AG10803 (cell line): ENCODE measurements at places on chromosomes 16 and 17.

DNA sequence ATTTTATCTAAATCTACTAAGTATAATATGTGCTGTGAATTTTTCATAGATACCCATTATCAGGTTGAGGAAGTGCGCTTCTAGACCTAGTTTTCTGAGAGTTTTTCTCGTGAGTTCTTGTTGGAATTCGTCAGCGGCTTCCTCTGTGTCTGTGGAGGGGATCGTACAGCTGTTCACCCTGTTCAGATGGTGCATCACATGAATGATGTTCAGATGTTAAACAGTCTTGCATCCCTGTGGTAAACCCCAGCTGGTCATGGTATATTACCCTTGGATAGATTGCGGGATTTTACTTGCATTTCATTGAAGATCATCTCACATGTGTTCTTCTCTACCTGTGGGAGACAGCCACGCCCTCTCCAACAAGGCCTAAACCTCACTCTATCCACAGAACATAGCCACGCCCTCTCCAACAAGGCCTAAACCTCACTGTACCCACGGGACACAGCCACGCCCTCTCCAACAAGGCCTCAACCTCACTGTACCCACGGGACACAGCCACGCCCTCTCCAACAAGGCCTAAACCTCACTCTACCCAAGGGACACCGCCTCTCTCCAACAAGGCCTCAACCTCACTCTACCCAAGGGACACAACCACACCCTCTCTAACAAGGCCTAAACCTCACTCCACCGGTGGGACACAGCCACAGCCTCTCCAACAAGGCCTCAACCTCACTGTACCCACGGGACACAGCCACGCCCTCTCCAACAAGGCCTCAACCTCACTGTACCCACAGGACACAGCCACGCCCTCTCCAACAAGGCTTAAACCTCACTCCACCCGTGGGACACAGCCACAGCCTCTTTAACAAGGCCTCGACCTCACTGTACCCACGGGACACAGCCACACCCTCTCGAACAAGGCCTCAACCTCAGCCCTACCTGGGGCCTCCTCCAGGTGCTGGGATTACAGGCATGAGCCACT is 180.2 kb upstream of the CHMP6 start:
- no peak for DNase-seq

DNA sequence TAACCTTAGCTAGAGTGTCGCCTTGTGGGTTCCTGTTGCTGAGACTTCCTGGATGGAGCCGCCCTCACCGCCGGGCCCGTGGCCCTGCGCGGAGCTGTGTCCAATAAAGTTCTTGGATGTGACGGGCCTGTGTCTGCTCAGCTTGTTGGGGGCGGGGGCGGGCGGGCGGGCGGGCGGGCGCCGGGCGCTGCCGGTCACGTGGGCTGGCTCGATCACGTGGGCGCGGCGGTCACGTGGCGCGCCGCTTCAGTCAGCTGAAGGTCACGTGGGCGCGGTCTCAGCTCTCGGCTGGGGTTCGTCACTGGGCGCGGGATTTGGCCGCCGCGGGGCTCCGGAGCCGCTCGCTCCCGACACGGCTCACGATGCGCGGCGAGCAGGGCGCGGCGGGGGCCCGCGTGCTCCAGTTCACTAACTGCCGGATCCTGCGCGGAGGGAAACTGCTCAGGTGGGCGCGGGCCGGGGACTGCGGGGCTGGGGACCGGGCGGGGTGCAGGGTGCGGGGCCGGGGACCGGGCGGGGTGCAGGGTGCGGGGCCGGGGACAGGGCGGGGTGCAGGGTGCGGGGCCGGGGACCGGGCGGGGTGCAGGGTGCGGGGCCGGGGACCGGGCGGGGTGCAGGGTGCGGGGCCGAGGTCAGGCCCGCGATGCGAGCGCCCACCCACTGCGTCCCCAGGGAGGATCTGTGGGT is at the start of gene AMDHD2:
TSS of gene AMDHD2 (plus strand) at position 275 of the 687 bp plus-strand sequence. CDS start at position 363, 88 bp downstream.
- peak; percentile 89 for DNase-seq

DNA sequence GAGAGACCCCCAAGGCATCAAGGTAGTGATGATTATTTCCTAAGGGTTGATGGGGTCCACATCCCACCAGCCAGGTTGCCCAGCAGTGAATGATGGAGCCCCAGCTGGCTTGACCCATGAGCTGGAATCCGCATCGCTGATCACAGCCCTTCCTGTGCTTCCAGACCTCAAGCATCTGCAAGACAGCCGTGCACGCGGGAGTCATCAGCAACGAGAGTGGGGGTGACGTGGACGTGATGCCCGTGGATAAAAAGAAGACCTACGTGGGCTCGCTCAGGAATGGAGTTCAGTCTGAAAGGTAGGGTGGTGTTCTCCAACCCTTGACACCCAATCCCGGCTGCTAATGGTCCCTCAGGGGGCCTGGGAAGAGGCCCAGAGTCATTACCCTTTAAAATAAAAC is 69.3 kb downstream of the CRISPLD2 start:
- no peak for DNase-seq

- no peak for DNase-seq
Observed at GRCh38 chr17:75181608-75182318, 996 bp downstream of the SUMO2 start.

DNA sequence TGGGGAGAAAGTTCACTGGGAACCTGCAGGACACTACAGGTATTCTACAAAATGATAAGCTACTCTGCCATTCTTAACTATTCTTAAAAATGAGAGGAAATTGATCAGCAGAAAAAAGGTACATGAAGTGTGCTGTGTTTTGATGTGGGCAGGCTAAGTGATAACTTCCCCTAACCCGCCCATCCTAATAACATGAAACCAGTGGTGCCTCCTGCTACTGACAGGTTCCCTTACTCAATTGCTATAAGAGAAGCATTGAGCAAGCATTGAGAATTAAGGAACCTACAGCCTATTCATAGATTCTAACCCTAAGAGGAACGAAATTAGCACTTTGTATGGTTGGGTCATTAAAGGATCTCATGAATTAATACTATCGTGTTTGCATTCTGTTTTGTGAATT is 18.9 kb downstream of the XYLT1 start:
- no peak for DNase-seq

DNA sequence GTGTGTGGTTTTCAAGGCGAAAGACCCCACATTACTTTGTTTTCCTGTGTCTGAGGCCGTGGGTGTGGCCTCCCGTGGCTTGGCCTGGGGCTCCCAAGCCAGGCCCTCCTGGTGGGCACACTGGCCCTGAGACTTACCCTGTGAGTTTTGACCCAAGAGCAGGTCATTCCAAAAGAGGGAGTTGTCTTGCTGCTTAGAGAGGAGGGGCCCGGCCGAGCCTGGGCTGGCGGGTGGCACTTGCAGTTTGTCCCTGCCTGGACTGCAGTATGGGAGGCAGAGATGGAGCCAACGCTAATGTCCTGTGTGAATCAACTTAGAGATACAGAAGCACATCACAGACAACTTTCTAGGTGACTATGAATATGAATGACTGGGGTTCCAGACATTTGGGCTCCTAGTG is 22.7 kb downstream of the PLEKHG4 start:
- DNase-seq = no peak

DNA sequence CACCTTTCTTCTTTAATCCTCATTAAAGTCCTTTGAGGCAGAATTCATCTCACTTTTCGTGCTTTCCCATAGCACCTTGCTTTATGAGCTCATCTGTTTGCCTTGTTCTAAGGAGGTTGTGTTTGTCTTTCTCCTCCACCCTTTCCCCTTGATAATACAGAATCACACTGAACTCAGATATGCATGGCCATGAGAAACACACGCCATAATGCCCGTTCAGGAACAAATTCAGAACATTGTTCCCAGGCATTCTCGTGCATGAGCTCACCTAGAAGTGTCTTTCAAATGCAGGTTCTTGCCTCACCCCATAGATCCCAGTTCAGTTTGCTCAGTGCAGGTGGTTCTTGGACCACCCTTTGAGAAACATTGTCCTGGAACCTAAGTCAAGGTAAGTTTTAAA is 71.1 kb downstream of the TMEM114 start:
- no peak for DNase-seq

- DNase-seq = peak; percentile 52
Observed at GRCh38 chr16:20901436-20902112, 1.0 kb downstream of the LYRM1 start.

- no peak for DNase-seq
Observed at GRCh38 chr17:75769536-75769935, 4.5 kb upstream of the GALK1 start.

DNA sequence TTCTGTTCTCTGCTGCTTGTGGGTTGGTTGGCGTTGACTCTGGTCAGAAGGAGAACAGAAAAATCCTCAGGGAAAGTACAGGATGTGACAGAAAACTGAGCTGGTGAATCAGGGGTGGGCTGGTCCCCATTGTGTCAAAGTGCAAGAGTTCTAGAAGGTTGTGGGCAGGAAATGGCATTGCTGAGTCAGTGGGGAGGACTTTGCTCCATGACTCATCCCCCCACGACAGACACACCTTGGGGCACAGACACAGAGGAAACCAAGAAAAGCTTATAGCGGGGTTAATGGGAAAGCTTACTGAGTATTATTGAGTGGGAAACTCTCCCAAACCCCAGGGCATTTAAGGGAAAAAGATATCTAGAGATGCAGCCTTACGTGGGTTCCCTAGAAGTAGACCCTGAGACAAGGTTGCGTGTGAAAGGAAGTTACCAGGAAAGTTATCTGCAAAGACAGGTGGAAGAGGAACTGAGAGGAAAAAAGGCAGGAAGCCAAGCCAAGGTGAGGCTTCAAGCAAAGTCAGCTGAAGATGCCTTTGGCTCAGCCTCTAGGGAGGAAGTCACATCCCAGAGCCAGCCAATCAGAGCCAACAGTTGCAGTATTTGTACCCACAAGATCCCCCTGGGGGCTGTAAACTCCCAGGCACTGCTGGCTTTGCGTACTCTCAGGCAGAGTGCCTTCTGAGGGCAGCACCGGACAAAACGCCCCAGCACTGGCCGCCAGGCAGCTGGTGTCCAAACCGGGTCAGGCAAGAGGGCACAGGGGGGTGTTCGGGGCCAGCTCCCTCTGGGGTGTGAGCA is 86.4 kb downstream of the FOXL1 start:
- DNase-seq = peak; percentile 94

- DNase-seq = no peak
Observed at GRCh38 chr16:85978291-85978775, 79.4 kb downstream of the IRF8 start.

DNA sequence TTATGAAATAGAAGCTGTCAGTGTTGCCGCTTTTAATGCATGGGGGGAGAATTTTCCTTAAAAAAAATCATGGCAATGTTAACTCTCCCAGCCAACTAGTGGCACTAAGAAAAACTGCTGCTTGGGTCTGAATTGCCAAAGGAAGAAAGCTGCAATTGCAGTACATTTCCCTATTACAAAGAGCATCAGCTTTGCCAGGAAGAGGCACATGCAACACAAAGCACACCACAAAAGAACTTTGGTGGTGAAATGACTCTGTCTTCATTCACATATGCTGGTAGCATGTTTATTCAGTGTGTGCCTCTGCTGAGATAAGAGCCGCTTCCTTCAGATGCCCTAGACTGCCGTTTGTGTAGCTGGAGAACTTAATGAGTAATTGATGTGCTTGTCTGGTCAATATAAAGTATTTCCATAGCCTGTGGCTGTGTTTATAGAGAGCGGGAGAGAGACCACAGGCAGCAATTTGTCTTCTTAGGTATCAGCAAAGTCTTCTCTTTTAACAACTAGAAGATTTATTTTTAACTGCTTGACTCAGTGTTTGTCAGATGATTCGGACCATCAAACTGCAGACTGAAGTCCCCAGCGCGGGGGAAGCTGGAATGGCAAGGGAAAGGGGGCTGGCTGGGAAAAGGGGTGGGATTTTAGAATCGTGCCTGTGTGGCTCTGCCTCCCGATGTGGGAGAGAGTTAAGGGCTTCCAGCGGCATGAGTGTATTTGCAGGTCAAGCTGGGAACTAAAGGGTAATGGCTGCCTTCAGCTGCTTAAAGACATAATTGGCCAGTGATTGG is 115.1 kb downstream of the MRTFB start:
- peak; percentile 83 for DNase-seq

DNA sequence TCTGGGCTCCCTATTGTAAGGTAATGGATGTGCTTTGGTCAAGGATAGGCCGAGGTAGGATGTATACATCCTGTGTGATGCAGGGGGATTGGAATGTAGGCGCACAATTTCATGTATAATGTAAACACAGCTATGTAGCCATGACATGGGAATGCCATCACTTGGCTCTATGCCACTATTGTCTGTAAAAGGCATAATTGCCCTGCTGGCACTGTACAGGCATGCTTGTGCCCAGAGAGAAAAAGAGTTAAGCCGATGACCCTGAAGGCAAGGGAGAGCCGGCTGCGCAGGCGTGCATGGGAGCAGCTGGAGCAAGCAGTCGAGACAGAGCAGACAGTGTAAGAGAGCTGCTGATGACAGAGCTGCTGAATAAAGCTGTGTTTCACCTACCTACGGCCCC is 212.5 kb upstream of the CPHXL start:
- DNase-seq = no peak

DNA sequence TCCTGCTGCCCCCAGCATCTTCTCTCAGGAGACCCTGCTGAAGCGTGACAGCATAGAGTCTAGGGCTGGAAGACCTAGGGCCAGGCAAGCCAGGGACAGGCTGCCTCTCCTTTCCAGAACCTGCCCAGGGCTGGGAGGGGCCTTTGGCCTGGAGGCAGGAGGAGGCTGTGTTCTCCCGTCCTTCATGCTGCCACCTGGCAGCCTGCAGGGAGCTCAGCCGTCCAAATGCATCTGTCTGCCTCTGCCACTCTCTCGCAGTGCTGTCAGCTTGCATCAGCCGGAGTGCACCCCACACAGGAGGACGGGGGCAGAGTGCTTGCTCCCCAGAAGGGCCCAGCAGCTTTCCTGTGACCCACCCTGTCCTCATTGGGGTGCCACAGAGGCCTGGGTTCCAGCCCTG is 31.3 kb downstream of the ARHGAP23 start:
- no peak for DNase-seq

DNA sequence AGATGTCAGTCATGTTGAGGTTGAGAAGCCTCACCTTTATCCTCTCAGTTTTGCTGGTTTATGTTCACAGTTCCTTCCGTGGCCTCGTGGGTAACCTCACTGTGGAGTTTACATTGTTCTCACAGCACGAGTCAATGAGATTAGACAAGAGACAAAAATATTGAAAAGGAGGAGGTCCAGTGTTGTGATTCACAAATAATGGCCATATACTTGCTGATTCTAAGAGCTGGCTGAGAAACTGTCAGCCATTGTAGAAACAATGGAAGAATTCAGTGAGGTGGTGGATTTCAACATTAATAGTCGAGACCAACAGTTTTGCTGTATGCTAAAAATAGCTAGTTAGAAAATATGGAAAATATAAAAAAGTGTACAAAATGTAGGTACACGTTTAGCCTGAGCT is 176.4 kb upstream of the WSCD1 start:
- DNase-seq = no peak

DNA sequence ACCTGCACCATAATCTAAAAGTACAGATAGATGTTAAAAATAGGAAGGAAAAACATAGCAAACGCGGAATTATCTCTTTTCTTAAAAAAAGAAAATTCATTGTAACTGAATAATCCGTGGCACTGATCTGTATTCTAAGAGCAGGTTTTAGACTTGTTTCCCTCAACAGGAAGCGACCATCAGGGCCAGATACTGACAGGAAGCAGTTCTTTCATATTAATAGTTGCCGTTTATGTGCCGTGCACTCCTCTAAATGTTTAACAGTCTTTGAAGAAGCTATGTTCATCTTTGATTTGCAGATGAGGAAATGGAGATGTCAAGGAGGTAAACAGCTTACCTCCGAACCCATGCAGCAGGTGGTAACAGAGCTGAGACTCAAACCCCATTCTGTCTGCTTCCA is 23.6 kb downstream of the DYNLRB2 start:
- DNase-seq = no peak

- DNase-seq = peak; percentile 96
Observed at GRCh38 chr16:86306811-86307513, 203.4 kb upstream of the FOXF1 start.

GRCh38 chr16:56643080-56643778 is 4.8 kb downstream of the MT1A start:
- peak; percentile 38 for DNase-seq
